GM12864 (cell line): ENCODE measurements at places on chromosomes 11 and 22.

DNA sequence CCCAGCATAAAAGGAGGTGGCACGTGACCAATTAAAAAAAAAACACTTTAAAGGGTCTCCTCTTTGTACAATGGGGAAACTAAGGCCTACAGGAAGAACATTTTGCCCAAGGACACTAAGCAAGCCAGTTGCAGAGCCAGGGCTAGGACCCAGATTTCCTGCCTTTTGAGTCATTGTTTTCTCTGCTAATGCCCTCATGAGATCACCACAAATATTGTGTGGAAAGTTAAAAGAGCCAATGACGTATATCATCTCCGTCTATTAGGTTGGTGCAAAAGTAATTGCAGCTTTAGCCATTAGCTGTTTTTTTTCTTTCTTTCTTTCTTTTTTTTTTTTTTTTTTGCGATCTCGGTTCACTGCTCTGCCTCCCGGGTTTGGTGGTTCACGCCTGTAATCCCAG is 24.1 kb upstream of the LRRC32 start:
- DNase-seq = no peak

DNA sequence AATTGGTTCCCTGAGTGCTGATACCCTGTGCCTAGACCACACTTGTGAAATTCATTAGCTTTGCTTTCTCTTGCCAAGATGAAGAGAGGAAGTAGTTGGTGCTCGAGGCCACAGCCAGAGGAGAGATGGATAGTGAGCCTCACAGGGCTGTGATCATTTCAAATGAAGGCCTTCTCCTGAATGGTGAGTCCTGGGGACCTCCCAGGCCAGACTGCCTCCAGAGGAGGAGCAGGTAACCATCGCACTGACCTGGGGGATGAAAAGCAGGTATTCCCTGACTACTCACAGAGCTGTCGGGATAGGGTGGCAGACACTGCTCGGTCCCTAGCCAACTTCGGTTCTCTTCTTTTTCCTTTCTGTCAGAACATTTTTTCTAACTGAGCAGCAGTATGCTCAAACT is 4.8 kb upstream of the FXYD6 start:
- DNase-seq = no peak

- no peak for DNase-seq
Measured at GRCh38 chr22:30276039-30276438, 9.4 kb upstream of the OSM start.

DNA sequence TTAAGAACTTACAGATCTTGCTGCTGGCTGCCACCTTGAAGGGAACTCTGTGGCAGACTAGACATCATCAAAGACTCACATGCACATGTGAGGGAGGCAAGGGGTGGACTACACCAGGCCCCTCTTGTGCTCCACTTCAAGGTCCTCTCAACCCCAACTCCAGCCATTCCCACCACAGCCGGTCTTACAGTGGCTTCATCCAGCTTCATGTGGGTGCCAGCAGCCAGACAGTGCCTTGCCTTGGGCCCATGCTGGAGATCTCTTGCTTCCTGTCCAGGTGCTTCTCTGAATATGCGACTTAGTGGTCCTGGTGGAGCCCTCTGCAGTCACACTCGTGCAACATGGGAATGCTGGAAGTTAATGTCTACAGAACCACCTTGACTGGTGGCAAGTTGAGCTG is 44.6 kb upstream of the WNT7B start:
- no peak for DNase-seq

DNA sequence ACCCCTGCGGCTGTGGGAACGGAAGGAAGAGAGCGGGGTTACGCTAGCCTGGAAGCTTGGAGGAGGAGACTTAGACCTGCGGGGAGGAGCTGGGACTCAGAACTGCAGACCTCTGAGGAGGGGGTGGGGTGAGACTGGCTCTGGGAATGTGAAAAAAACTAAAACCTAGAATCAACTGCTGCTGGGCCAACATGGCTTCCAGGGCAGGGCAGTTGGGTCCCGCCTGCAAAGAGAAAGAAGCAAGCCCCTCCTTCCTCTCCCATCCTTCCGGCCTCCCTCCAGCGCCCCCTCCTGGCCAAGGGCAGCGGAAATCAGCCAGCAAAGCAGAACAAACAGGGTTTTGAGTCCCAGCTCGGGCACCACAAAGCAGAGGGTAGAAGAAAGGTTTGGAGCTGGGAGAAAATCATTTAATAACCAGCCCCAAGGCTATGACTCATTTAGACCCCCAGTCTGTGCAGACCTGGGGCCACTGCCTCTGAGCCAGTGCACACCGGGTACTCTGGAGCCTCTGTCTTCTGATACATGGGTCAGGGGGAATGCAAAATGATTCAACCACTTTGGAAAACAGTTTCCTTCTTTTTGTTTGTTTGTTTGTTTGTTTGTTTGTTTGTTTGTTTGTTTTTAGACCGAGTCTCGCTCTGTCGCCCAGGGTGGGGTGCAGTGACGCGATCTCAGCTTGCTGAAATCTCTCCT is 7.3 kb upstream of the NCF4 start:
- no peak for DNase-seq

GRCh38 chr11:120674542-120674941 is 163.0 kb downstream of the GRIK4 start:
- DNase-seq = no peak

GRCh38 chr22:24994070-24994763 is 41.7 kb downstream of the KIAA1671 start:
- DNase-seq = no peak

DNA sequence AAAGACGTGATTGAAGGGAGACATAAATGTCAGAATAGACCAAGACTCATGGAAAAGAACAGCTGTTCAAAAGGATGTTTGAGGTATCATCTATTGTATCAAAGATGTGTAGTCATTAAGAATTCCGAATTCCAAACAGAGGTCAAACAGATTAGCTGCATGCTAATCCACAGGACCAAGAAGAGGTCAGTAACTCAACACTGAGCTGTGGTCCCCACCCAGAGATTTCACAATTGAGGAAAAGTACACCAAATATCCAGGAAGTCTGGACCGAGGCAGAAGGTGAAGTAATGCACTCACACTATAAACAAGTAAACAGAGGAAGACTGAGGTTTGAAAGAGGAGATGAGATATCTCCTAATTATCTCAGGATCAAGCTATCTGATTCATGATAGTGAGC is 29.6 kb upstream of the OR5P2 start:
- DNase-seq = no peak

DNA sequence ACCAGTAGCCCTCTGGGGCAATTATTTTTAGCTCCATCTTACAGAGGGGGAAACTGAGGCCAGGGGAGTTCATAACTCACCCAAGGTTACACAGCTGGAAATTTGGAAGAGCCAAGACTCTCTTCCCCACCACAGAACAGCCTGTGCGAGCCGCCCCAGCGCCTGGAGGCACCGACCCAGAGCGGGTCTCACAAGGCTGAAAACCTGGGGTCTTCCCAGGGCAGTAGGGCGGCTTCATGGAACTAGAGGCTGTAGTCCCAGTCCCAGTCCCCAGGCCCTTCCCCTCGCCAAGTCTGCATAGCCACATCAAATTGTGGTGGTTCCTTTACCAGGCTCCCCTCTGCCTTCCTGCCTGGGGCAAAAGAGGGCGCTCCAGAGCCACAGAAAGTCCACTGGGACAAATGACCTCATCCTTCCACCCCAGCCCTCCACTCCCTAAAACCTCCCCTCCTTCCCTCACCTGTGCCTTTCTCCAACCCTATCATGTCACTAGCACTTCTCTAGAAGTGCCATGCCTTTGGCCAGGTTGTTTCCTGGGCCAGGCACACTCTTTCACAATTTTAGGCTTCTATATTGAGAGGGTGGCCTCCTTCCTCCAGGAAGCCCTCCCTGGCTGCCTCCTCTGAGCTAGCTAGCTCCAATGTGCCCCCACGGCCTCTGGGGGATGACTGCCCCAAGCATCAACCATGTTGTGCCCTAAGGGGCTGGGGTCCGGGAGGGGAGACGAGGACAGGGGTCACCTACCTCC is 15.2 kb upstream of the CDC42EP1 start:
- no peak for DNase-seq

DNA sequence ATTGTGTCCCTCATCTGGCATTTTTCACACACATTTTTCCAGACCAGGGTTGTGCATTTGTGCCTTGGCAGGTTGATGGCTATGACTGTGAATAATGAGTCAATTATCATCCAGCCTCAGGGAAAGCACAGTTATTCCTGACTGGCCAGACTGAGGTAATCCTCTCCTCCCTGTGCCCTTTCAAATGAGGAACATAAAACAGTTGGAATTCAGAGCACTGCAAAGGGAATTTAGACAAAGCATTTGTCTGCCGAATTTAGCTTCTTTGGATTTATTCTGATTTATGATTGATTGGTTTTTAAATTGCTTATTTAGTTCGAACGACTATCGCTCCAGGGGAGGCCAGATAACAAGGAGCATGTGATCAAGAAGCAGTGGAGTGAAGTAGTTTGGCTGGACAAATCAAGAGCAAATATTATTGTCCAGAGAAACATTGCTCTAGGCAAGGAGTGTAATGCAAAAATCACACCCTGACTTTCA is 30.8 kb upstream of the RAG2 start:
- DNase-seq = no peak

DNA sequence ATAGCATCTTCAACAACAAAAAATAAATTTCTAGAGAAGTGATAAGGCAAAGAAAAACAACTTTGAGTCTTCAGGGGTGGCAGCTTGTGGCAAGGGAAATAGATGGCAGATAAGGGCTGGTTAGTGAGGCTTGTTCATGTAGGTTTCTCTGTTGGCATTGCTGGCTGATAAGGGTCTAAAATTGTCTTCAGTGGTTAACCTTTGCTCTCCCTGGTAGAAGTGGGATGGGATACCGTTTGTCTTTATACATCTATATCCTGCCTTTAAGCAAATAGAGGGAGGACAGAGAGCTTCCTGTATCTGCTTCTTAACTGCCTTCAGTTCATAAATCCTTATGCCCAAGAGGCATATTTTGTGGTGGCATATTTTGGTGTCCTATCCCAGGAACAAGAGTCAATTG is 57.1 kb downstream of the TRAF6 start:
- DNase-seq = no peak

- DNase-seq = no peak
Measured at GRCh38 chr11:70762810-70763209, 364.5 kb downstream of the CTTN start.

- peak; percentile 26 for DNase-seq
Measured at GRCh38 chr22:42473484-42474193, 41.4 kb upstream of the NFAM1 start.

GRCh38 chr22:48138427-48138826 is 1376.0 kb downstream of the TBC1D22A start:
- no peak for DNase-seq

- DNase-seq = no peak
Measured at GRCh38 chr11:134536219-134536618, 124.2 kb upstream of the B3GAT1 start.

DNA sequence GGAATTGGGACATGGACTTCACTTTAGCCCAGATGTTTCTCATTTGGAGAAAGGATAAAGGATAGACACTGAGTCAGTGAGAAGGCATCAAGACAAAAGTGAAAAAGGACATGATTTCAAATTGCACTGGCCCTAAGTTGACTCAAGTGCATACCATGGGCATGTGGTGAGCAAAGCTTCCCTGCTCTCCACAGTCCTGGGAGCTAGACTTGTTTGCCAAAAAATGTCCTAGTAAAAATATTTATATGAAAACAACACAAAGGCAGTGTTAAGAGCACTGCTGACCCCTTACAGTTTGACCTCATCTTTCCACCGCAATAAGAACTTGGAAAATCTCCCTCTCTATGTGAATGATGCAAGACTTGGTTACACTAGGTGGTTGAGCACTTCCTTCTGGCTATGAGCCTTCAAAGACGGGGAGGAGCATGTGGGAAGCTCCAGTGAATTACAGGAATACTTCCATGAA is 46.5 kb upstream of the FIBIN start:
- DNase-seq = no peak

GRCh38 chr11:47786373-47786772 is 19.2 kb upstream of the FNBP4 start:
- no peak for DNase-seq

DNA sequence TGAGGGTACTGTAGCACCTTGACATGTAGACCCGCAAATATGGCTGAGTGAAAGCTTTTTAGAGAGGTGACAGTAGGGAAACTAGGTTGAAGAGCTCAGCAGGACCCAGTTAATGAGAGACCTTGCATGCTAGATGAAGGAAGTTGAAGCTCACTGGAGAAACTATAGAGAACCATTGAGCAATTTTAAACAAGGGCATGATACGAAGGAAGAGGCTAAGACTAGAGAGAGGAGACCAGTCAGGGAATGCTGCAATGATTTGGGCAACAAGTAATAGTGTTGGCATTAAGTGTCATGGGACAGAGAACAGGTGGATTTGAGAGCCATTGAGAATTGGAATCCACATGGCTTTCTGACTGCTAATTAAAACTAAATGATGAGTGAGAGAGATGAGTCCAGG is 4.1 kb downstream of the OLFML1 start:
- no peak for DNase-seq

- no peak for DNase-seq
Measured at GRCh38 chr11:92104349-92104748, 120.3 kb upstream of the FAT3 start.

DNA sequence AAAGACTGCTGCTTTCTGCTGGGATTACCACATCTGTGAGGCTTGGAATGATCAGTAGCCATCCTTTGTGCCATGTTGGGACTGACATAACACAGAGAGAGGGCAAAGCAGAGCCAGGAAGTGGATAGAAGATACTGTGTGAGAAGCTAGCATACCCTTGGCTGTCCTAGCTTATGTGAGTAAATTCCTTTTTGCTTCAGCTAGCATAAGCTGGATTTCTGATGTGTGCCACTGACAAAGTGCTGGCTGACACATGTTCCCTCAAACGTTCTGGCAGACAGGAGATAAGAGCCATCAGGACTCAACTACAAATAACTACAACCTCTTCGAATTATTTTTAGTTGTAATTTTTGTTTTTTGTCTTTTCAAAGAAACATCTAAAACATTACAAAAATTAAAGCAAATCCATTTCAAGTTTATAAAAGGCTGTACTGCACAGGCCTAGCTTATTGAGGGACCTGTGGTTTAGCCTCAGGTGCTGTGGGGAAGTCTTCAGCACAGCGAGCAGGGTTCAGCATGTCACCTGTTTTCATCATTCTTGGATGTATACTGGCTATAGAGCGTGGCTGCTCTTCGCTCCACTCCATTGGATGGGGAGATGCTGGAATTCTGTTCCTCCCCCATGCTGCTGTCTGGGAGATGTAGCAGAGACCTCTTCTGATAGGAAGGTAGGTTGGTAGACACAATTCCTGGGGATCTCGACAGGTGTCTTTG is 120.9 kb downstream of the SWAP70 start:
- DNase-seq = no peak

DNA sequence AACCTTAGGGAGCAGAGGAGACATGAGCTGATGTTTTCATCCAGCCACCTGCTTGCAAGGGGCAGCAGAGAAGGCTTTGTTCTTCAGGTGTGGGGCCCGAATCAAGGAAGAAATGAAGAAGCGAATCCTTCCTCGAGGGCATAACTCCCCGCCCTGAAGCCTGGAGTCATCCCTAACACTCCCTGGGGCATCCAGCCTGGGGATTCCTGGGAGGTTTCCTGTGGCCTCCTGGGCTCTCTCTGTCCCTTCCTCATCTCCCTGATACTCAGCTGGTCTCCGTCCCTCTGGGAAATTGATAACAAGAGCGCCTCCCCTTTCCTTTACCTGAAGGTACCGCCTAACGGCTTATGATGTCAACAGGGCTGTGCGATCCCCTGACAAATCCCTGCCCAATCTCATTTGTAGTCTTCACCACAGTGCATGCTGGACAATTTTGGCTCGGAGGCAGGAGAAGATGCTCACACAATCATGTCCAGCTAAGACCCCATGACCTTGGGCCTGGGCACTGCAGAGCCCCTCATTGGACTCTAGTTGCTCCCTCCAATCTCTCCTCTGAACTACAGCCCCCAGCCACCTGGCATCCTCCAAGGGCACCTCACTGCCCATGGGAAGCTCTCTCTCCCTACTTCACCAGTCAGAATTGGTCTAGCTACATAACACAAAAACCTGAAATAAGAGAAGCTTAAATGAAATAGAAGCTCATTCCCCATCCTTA is 80.6 kb upstream of the RTL6 start:
- no peak for DNase-seq
